ENCODE measurements at places on chromosomes 11 and 22.

DNA sequence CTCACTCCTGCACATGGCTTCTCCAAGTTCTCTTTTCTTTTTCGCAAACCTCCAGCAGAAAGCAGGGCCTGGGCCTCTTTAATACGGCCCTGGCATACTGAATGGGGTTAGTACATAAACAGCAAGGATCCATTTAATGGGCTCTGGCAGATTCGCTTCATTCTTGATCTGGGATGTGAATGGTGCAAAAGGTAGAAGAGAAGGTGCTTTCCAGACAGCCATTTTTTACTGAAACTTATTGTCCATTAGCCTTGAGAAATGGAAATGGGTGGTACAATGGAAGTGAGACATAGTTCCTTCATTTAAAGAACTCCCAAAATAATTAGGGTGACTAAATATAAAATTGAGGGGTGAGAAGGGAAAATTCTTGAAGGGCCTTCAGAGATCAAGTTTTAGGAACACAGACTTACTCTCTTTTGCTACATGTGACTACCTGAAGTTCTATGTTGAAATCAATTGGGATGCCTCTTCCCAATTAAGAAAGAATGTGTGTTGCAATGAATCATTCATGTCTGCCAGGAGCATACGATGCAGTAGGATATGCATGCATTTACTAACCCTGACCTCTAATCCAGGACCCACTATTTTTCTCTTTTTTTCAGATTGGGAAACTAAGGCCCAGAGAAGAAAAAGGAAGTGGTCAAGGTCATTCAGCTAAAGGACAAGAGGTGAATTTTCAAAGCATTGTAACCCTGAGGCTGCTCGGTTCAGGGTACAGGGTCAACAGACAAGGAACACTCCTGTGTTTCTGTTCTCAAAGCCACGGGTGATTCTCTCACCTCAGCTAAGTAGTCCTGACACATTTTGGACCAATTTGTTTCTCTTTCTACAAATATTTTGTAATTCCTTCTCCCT lies 144.1 kb downstream of the BBOX1 start:
- DNase-seq, result no peak

DNA sequence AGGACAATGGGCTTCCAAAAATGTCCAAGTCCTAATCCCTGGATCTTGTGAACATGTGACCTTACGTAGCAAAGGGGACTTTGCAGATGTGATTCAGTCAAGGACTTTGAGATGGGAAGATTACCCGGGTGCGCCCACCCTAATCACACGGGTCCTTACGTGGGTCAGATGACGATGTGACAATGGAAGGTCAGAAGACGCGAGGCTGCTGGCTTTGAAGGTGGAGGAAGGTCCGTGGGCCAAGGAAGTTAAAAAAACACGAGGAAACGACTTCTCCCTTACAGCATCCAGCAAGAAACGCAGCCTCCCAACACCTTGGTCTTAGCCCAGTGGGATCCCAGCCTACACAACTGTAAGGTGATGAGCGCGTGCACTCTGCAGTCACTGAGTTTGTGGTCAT lies 860.1 kb downstream of the TBC1D22A start:
- DNase-seq, result no peak

GRCh38 chr11:124481365-124482323 lies 36.1 kb upstream of the OR8B8 start:
- DNase-seq, result peak; percentile 77

- DNase-seq, result no peak
These were observed 889 bp upstream of the DMC1 start for GRCh38 chr22:38570779-38571364.
